ENCODE measurements at places on chromosomes 5 and 9.

- no peak overlapping the region for H3K27ac ChIP-seq
- no peak overlapping the region for H3K4me3 ChIP-seq
- H3K27me3 ChIP-seq = no peaks in the 10 kb centered on the region
- H3K36me3 ChIP-seq = no peaks in the 10 kb centered on the region
These were observed 130.6 kb upstream of the EPB41L4A start for GRCh38 chr5:112549605-112550166.

DNA sequence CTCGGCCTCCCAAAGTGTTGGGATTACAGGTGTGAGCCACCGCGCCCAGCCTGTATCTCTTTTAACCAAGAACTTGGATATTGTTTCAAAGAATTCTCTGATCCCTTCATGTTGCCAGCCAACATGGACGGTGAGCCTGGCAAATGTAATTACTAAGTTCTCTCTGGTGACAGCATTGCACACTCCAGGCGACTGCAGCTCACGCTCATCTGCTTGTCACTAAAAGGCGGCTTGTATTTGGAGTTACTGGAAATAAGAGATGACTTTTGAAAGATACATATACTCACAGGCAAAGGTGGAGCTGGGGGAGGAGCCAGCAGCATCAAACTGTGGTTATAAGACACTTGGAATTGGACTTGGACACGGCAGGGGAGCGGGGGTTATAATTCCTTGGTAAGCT is 172.3 kb downstream of the SLIT3 start:
- no peak overlapping the region for H3K4me3 ChIP-seq
- no peaks in the 10 kb centered on the region for H3K36me3 ChIP-seq
- H3K27me3 ChIP-seq = no peaks in the 10 kb centered on the region
- no peak for DNase-seq
- H3K4me1 ChIP-seq = no peaks in the 10 kb centered on the region

DNA sequence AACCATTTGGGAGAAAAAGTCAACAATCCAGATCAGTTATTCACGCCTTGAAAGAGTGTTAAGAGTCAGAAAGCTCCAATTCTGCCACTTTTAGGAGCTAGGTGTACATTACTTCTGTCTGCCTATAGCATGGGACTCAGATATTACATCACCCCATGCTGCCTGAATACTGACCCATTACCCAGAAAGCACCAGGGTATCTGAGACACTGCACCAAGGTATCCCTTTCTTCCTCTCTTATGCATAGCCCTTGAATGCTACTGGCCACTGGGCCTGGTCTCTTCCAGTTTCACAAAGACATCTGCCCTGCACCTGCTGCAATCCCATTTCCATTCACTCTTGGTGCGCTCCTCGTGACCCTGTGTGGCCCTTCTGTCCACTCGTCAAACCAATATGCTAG is 2.6 kb downstream of the STRBP start:
- no peak overlapping the region for H3K4me3 ChIP-seq
- peaks cover 60% of the 10 kb centered on the region for H3K4me1 ChIP-seq
- no peaks in the 10 kb centered on the region for H3K36me3 ChIP-seq
- no peak for DNase-seq

DNA sequence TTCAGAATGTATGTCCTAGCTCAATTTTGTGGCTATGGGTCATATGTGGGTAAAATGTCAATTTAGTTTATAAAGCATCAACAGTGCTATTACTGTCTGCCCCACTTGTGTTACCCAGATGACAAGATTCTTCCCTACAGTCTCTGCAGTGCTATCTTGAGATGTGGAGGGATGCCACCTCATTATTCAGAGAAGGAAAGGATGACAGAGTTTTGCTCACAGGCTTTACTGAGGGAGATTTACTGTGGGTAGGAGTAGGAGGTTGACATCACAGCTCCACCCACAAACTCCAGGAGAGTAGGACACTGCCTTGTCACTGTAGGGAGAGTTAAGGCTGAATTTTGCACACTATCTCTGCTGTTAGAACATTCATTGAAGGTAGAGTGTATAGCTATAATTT is 359.3 kb downstream of the HTR1A start:
- H3K4me1 ChIP-seq = no peaks in the 10 kb centered on the region
- H3K27me3 ChIP-seq = no peaks in the 10 kb centered on the region
- no peak overlapping the region for H3K27ac ChIP-seq
- H3K4me3 ChIP-seq = no peak overlapping the region
- no peak for DNase-seq
- H3K36me3 ChIP-seq = no peaks in the 10 kb centered on the region

- no peak for DNase-seq
- no peaks in the 10 kb centered on the region for H3K36me3 ChIP-seq
- H3K4me3 ChIP-seq = no peak overlapping the region
- H3K4me1 ChIP-seq = no peaks in the 10 kb centered on the region
- H3K27ac ChIP-seq = no peak overlapping the region
- H3K27me3 ChIP-seq = no peaks in the 10 kb centered on the region
These were observed 97.3 kb upstream of the HMHB1 start for GRCh38 chr5:143714629-143715028.

DNA sequence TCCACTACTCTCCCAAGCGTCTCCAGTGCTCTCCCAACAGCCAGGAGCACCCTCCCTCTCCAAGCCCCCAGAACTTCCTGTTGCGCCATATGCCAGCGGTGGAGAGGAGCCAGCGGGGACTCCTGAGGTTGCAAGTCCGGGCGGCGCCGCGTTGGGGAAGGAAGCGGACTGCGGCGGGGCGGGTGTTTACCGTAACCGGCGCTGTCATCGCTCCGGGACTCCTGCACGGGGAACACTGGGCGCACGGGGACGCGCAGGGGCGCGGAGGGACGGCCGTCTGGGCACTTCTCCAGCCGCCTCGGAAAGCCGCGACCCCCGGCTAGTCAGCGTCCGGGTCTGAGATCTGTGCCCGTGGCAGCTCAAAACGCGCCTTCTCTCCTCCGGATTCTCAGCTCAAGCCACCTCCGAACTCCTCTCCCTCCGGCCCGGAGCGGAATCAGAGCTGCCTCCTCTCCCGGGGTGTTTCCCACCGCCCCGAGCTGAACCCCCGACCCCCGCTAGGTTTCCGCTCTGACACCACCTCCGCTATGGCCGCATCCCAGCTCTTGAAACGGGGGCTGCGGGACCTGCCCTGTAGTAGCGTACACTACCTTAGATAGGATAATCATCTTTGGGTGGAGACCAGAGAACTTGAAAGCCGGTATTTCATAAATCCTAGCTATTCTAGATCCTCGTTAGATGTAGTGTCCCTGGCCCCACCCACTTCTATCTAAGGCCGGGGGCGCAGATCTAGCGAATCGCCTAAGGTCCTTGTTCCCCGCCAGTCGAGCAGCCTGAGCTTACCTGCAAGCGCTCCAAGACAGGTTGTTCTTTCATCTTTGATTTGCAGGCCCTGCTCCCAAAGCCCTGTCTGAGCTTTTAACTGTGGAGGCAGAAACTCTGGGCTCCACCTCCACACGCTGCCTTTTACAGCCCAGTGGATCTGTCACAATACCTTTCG is at the start of gene TRPM6:
TRPM6 (minus strand) TSS at position 881 of the 940 bp plus-strand sequence; CDS start at position 816, 65 bp downstream.
- peaks cover 13% of the 10 kb centered on the region for H3K4me1 ChIP-seq
- peak within 1 kb of the TSS; percentile 81 for H3K4me3 ChIP-seq
- H3K27ac ChIP-seq = no peak within 1 kb of the TSS
- peaks cover 60% of the 10 kb centered on the region for H3K27me3 ChIP-seq

DNA sequence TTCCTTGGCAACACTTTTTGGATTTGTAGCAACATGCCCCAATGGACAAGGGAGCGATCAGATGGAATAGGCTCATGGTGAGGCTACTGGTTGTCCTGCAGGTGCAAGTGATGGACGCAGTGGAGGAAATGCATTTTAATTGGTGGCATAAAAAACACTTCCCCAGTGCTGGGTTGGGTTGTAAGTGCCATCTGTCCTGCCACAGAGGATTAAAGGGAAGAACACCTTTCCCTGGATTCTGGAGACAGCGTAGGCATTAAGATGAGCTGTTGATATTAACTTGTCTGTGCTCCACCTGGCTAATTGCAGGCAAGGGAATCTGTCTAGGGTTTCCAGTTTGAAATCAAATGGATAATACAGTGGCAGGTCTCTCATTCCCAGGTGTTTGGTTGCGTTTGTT is 173.4 kb downstream of the ZNF462 start:
- DNase-seq = no peak
- H3K27ac ChIP-seq = no peak overlapping the region
- H3K27me3 ChIP-seq = peaks cover 16% of the 10 kb centered on the region

- no peaks in the 10 kb centered on the region for H3K36me3 ChIP-seq
- DNase-seq = no peak
- peaks cover 29% of the 10 kb centered on the region for H3K27me3 ChIP-seq
- no peaks in the 10 kb centered on the region for H3K4me1 ChIP-seq
These were observed 7.5 kb downstream of the FRRS1L start for GRCh38 chr9:109159583-109159982.

- H3K27me3 ChIP-seq = no peaks in the 10 kb centered on the region
- H3K27ac ChIP-seq = no peak overlapping the region
- no peaks in the 10 kb centered on the region for H3K36me3 ChIP-seq
- H3K4me1 ChIP-seq = no peaks in the 10 kb centered on the region
- no peak for DNase-seq
These were observed 307.8 kb upstream of the PAPPA start for GRCh38 chr9:115845648-115846312.

DNA sequence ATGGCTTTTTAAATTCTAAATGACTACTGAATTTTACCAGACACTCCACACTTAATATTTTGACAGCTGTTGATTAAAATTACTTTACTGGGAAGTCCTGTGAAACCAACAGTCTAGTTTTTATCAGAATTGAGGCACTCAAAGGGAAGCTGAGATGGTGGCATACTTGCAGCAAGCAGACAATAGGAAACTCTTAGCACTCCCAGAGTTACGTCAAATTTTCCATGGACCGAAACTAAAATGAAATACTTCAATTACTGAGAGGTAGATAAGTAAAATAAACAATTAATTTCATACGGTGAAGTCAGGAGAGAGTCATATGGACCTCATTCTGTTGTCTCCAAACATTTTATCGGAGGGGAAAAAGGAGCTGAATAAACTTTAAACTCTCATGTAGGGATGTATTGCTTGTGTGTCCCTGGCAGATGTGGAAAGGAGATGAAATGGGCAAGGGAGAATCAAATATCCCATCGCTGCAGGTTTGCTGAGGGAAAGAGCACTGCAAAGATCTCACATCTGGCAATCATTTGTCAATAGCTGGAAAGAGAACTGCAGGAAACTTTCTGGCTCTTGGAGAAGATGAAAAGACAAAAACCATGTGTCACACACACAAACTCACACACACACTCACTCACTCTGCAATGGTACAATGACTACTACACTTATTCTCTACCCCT is 189.4 kb downstream of the BNC2 start:
- DNase-seq = no peak
- no peaks in the 10 kb centered on the region for H3K27me3 ChIP-seq
- no peaks in the 10 kb centered on the region for H3K4me1 ChIP-seq
- H3K36me3 ChIP-seq = no peaks in the 10 kb centered on the region
- no peak overlapping the region for H3K4me3 ChIP-seq

DNA sequence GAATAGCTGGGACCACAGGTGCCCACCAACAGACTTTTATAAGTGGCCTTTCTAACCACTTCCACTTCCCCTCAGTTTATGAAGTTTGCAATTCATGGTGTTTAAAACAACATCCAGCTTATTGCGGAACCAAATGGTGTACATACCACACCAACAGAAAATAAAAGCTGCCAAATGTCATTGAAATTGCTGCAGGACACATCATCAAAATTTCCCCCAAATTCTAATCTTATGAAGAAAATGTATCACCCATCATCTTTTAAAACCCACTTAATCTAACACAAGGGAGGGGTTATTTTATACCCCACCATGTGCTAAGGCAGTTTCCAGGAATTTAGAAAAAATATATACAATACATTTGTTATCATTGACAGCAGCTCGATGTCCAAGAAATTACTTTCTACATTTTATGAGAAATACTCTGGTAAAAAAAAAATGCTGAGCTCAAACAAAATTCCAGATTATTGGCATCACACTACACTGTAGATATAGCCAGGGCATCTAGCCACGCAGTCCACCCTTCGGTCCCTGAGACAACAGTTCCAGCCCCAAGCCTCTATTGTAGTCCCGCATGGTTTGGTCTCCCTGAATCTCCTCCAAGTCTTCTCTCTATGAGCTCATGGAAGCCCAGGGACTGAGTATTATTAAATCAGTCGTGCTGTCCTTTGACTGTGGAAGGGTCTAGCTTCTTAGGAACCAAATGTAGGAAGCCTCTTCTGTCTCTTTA is 372.8 kb upstream of the SLC30A5 start:
- peaks cover 3% of the 10 kb centered on the region for H3K4me1 ChIP-seq
- H3K36me3 ChIP-seq = no peaks in the 10 kb centered on the region
- DNase-seq = no peak
- no peak overlapping the region for H3K27ac ChIP-seq
- no peak overlapping the region for H3K4me3 ChIP-seq

GRCh38 chr9:92146610-92147009 is 31.4 kb upstream of the SPTLC1 start:
- peaks cover 62% of the 10 kb centered on the region for H3K27me3 ChIP-seq
- no peaks in the 10 kb centered on the region for H3K36me3 ChIP-seq
- H3K4me1 ChIP-seq = peaks cover under 1% of the 10 kb centered on the region
- H3K27ac ChIP-seq = no peak overlapping the region

DNA sequence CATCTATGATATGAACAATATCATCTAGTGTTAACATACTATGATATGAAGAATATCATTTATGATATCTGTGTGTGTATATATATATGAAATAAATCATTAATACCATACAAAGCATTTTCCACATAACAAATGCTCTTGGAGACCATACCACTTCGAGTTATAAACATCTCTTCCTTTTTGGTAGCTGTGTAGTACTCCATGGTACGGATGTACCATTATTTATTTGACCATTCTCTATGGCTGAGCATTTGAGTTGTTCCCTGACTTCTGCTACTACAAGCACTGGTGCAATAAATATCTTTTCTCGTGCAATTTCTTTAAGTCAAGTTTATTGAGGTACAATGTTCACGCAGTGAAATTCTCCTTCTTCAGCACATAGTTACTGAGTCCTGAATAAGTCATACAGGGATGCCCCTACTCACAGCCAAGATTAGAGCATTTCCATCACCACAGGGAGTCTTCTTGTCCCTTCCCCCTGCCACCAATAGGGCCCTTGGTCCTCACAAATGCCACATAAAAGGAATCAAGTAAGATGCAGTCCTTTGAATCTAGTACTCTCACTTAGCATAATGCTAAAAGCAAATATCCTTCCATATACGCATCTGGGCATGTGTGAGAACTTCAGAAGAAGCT is 75.2 kb upstream of the SLC25A48 start:
- no peak for DNase-seq
- H3K4me3 ChIP-seq = no peak overlapping the region
- H3K27ac ChIP-seq = no peak overlapping the region
- H3K27me3 ChIP-seq = no peaks in the 10 kb centered on the region
- no peaks in the 10 kb centered on the region for H3K4me1 ChIP-seq

- no peaks in the 10 kb centered on the region for H3K4me1 ChIP-seq
- H3K4me3 ChIP-seq = no peak overlapping the region
- H3K27me3 ChIP-seq = no peaks in the 10 kb centered on the region
- DNase-seq = no peak
- H3K36me3 ChIP-seq = no peaks in the 10 kb centered on the region
These were observed 51.9 kb upstream of the IFNK start for GRCh38 chr9:27472195-27472594.

- H3K27ac ChIP-seq = no peak overlapping the region
- H3K36me3 ChIP-seq = no peaks in the 10 kb centered on the region
- no peaks in the 10 kb centered on the region for H3K27me3 ChIP-seq
- no peaks in the 10 kb centered on the region for H3K4me1 ChIP-seq
- H3K4me3 ChIP-seq = no peak overlapping the region
These were observed 310.8 kb downstream of the YTHDC2 start for GRCh38 chr5:113824307-113824706.

All from activated T-cell treated with anti-CD3 and anti-CD28 coated beads, Interleukin-2, amount 50 U/mL, for 24 hours (primary cell).